T-helper 9 cell (primary cell): ENCODE measurements at places on chromosomes 1 and 21.
A peak's percentile ranks its signal among the peaks of the same experiment; 100 is the strongest.

GRCh38 chr1:156126043-156126629 is 11.6 kb downstream of the LMNA start:
- DNase-seq: peak; percentile 69

- peak; percentile 43 for DNase-seq
Measured at GRCh38 chr1:156889802-156890580, 3.5 kb upstream of the PEAR1 start.

DNA sequence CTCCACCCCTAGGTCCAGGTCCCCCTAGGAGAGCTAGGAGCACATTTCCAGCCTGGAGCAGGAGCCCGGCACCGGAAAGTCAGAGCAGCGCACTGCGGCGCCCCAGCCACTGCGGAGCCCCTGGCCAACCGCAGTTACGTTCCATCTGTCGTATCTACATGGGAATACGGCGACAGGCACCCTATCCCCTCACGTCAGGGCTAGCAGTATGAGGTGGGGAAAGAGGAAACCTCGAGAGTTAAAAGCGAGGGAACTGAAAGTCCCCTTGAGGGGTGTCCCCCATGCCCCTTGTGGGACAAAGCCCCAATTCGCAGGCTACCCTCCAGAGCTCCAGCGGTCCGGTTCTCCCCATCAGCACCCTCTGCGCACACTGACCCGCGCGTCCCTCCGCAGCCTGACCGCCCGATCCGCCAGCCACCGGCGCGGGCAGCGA is 995 bp downstream of the COLGALT2 start:
- no peak for DNase-seq

- DNase-seq: no peak
Measured at GRCh38 chr1:42983253-42983652, 24.6 kb upstream of the SLC2A1 start.

- DNase-seq: no peak
Measured at GRCh38 chr1:174217787-174218574, 58.7 kb downstream of the RABGAP1L start.

DNA sequence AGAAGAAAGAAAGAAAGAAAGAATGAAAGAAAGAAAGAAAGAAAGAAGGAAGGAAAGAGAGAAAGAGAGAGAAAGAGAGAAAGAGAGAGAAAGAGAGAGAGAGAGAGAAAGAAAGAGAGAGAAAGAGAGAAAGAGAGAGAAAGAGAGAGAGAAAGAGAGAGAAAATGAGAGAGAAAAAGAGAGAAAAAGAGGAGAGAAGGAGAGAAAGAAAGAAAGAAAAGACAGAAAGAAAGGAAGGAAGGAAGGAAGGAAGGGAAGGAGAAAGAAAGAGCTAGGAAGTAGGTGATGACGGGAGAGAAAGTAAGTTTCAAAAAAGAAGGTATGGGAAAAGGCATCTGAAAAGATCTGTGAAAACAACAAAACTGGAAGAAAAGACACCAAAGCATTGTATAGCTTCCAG is 72.0 kb downstream of the GRIK1 start:
- no peak for DNase-seq

DNA sequence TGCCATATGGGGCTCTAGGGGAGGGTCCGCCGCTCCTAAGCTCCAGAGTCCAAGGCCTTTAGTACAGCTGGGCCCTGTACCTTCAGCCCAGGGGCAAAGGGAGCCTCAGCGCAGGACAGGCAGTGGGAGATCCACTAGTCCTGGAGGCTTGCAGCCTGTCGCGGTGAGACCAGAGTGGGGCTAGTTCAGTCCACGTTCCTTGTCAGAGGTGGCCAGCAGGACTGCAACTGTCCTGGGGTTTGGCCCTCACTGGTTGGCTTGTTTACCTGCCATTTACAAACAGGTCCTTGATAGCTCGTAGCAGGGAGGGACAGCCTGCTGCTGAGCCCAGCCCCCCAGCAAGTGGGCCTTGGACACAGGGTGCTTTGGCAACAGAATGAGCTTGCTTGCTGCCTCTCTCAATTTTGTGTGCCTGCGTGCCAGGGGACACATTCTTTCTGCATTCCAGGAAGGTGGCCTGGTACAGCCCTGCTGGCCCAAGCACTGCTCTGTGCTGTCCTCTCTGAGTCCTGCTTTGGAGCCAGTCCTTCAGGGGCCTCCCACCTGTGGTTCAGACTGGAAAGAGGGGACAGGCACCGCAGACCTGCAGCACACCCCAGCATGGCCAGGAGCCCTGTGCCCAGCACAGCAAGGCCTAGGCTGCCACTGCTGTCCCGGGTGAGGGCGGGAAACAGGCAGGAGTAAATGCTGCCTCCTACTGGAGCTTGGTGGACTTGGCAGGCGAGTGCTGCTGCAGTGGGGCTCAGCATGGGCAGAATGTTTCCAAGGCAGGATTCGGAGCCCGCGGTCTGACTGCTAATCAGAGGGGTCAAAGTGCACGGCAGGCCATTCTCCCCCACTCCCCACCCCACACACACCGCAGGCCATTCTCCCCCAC is 15.2 kb downstream of the H6PD start:
- DNase-seq: no peak

DNA sequence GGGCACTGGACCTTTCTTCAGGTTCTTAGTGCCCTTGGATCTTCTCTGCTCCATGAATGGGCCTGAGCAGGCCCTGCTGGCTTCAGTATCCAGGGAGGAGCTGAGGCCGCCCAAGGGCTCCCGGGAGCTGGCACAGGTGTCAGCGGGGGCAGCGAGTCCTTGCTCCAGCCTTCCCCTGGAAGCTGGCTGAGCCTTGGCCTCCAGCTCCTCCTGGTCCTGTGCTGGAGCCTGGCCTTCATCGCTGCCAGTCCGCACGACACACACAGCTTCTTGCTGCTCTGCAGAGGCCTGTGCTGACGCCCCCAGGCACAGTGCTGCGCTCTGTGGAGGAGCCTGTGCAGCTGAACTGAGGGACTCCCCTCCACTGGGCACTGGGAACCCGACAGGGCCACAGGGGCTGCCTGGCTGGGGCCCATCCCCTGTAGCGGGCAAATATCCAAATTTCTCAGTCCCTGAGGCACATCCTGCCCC is 1.7 kb downstream of the SPOCD1 start:
- DNase-seq: no peak

DNA sequence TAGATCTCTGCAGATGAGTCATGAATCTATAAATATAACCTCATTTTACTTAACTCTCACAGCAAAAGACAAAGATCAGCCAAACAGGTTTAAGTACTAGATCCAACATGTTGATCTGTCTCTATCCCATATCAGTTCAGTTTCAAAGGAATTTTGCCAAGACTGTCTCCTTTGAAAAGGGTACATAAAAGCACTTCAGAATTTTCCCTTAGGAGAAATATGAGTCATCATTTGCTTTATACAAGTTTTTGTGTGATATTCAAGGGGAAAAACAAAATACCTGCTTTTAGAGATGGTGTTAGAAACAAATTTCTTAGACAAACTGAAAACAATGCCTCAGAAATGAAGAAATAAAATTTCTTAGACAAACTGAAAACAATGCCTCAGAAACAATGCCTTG is 73.5 kb upstream of the LRRC7 start:
- no peak for DNase-seq

DNA sequence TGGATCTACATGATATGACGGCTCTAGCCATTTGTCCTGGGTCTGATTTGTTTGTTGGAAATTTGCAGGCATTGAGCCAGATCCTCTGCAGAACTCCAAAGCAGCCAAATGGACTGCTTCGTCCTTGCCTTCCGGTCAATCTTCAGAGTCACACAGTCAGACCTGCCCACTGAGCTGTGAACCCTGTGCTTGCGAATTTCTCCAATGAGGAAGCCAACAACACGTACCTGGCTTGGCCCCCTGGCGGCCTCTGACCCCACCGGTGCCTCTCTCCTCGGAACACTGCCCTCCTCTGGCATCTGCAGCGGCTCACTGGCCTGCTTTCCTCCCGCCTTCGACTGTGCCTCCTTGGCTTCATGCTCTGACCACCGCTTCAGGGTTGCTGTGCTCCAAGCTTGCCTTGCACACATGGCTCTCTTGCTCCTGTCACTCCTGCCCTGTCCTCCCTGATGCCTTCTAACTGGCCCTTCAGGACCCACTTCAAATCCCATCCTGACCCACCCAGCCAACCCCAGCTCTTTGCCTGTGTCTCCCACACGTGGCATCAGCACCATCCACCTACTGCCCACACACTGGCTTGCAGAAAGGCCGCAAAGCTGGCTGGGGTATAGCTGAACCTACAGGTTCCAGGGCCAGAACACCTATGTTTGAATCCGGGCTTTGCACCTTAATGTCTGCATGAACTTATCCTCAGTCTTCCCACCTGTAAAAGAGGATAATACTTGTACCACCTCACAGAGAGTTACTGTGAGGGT is 128.2 kb downstream of the KCNN3 start:
- DNase-seq: no peak

- no peak for DNase-seq
Measured at GRCh38 chr1:172238965-172239364, 181.5 kb upstream of the C1orf105 start.

- DNase-seq: peak; percentile 58
Measured at GRCh38 chr1:109248797-109249629, at the start of gene CELSR2. CELSR2 (plus strand) TSS chr1:109249539; CDS start chr1:109250080, 541 bp downstream.

GRCh38 chr21:41024746-41025254 is 143.2 kb upstream of the BACE2 start:
- DNase-seq: no peak

- no peak for DNase-seq
Measured at GRCh38 chr1:187588917-187589316, 760.2 kb downstream of the PLA2G4A start.

DNA sequence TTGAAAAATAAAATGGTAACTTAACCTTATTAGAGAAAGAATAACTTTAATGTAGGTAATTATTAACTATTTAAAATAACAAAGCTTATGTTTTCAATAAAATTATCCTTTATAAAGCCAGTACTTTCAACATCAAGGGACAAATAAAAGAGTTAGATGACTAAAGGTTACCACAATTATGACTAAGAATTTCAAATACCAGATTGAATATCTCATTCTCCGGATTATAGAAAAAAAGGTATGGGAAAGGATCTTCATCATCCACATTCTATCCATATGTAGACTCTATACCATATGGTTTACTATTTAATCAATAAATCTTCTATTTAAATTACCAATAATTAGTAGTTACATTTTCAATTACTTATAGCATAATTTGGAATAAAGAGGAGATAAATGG is 62.8 kb downstream of the TOR3A start:
- DNase-seq: no peak
